ENCODE measurements at places on chromosomes 11 and 22.

- DNase-seq: no peak
Observed at GRCh38 chr22:39462443-39463221, 5.8 kb downstream of the MGAT3 start.

- DNase-seq: no peak
Observed at GRCh38 chr11:36098087-36098486, 154.2 kb downstream of the LDLRAD3 start.

GRCh38 chr22:43320943-43321900 lies 21.9 kb downstream of the SCUBE1 start:
- no peak for DNase-seq

DNA sequence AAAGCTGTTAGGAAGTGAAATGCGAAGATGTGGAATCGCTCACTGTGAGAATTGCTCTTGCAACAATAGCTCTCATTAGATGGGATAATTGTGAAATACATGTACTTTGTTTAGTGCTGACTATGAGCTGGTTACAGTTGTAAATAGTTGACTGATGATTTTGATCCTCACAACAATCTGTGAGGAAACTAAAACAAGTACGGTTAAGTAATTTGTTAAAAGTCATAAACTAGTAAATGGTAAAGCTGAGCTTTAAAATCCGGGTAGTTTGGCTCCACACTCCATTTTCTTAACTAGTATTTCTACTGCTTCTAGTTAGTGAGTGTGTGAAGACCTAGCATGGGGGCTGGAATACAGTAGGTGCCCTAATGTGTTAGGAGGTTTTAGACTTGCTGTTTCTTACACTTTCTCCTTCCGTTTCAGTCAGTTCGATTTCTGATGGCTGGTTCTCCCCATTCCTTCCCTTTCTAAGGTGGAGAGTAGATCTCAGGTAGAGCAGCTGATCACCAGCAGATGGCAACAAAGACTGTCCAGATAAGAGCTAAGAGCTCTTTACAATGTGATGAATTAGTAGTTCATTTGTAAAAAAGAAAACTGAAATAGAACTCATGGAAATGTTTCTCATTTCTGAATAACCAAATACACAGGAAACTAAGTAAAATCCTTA lies 16.3 kb upstream of the CYP2R1 start:
- DNase-seq: peak; percentile 70

GRCh38 chr11:12848413-12848812 lies 160.7 kb upstream of the RASSF10 start:
- no peak for DNase-seq

DNA sequence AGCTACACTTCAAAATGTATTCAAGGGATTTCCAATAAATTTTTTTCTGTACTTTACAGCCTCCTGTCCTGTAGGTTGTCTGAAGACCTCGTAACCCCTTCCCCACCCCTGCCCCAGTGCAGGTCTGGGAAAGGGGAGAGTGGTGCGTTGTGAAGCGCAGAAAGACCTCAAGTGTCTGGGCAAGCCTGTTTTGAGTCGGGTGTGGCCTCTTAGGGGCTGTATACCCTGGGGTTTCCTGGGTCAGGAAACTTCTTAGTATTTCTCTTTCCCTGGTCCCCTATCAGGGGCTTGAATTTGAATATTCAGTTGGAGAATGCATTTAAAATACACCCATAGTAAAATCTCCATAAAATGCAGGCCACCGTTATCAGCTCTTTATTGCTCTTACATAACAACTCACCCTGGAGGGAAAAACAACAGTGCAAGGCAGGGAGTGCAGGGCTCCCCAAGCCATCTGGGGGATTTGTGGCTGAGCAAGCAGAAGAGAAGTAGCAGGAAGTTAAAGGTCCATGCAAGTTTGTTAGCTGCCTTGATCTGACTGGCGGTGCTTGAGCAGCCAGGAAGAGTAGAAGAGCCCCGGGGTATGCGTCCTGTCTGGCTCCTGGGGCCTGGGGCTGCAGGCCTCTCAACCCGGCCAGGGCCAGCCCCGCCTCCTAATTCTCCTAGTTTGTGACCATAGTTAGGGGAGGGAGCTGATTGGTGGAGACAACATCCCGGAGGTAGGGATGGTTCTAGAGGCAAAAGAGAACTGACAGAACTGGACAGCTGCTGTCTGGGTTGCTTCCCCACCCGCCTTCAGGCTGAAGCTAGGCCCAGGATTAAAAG lies 25.7 kb downstream of the ARHGAP1 start:
- no peak for DNase-seq

- DNase-seq: no peak
Observed at GRCh38 chr11:69707176-69707575, 3.4 kb upstream of the FGF19 start.

DNA sequence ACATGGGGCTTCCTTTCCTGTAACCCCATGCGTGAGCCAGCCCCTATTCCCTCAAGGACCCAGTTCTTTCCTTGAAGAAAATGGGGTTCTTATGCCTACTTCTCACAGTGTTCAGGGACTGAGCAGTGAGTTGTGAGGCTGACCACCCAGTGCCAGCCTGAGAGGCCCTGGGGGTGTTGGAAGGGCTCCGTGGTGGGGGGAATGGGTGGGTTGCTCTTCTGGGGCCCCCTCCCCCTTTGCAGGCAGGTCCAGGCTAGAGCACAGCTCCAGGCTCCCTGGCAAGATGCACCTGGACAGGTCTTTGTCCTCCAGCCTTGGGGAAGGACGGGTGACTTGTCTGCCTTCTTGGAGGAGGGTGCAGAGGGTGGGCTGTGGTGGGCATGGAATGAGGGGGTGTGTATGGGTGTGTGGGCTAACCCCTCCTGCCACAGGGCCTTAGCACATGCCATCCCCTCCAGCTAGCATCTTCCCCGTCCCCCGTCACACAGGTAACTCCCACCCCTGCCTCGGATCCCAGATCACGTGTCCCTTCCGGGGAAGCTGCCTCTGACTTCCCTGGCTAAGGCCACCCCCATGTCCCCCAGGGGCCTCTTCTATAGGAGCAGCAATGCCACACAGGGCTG lies 64.6 kb downstream of the MYEOV start:
- no peak for DNase-seq

GRCh38 chr11:114623720-114624119 lies 28.1 kb upstream of the NXPE4 start:
- DNase-seq: no peak

GRCh38 chr11:48154151-48154550 lies 62.5 kb upstream of the OR4B1 start:
- no peak for DNase-seq

- DNase-seq: peak; percentile 36
Observed at GRCh38 chr11:36509201-36509639, 852 bp downstream of the TRAF6 start.

DNA sequence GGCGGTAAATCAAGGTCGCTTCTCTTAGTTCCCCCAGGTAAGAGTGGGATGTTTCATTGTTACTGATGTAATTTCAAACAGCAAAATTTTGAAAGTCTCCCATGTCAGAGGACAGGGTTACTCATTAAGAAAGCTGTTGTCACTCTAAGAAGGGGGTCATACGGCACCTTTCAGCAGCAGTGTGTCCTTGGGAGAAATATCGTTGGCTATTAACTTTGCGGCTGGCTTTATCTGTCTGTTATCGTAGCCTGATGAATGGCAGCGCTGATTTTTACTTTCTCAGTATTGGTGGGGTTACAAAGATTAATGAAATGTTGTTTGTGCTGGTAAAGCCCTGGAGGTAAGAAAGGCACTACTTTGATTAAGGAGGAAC lies 27.5 kb upstream of the FBXO3 start:
- no peak for DNase-seq

DNA sequence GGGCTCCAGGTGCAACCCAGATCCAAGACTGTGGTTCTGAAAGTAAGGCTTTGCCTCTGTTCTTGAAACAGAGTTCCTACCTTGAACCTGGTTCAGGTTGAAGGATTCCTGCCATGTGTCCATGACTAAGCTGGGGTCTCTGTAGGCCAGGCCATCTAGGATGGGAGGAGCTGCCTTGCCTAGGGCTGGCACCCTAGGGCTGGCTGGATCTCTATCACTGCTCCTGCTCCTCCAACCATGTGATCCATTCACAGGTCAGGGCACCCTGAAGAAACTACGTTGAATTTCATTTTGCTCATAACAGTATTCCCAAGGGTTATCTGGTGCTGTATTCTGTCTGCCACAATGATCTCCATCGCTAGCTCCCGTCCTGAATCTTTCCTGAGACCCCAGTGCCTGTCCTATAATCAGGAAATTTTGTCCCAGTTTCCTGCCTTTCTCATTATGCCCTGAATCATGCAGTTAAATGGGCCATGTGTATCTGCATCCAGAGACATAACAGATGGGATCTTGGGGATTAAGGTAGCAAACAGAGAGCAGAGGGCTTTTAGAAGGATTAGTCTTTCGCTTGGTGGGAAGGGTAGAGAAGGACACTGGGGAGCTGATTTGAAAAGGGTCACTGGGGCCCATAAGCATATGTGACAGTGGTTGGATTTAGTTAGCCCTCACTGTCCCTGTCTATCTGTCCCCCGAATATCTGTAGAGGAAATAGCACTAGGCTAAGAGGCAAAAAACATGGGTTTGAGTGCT lies 98.2 kb upstream of the MTMR2 start:
- no peak for DNase-seq

DNA sequence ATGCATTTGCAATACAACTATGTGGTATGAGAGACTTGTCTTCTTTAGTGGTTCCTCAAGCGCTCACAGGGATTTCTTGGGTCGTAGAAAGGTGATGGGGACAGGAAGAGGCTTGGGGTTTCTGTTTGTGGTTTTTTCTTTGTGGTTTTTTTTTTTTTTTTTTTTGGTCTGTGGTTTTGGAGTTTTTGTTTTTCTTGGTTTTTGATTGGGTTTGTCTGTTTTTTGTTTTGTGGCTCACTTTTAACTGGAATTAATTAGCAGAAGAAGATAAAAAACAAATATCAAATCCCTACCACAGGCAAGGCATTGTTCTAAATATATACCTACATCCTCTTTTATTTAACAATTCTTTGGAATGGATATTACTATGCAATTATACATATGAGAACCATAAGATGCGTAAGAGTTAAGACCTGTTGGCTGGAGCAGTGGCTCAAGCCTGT lies 5.5 kb downstream of the TTC28 start:
- no peak for DNase-seq

DNA sequence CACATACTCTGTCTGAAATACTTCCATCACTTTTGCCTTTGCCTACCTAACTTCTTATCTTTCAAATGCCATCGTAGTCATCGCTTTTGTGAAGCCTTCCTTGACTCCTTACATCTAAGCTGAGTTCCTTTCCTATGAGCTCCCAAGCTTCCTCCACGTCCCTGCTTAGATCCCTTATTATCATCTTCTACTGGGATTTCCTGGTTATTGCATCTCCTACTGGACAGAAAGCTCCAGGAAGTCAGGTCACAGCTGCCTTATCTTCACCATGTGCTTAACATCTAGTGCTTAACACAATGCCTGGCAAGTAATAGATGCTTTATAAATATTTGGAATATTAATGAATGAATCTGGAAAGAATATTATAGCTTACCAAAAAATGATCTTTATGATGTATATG lies 5.9 kb downstream of the YPEL4 start:
- no peak for DNase-seq

GRCh38 chr22:29753808-29754657 lies 12.8 kb downstream of the ZMAT5 start:
- no peak for DNase-seq

- DNase-seq: no peak
Observed at GRCh38 chr11:128832121-128832497, 35.0 kb downstream of the KCNJ1 start.

GRCh38 chr11:101786916-101787315 lies 127.9 kb upstream of the CEP126 start:
- DNase-seq: no peak

DNA sequence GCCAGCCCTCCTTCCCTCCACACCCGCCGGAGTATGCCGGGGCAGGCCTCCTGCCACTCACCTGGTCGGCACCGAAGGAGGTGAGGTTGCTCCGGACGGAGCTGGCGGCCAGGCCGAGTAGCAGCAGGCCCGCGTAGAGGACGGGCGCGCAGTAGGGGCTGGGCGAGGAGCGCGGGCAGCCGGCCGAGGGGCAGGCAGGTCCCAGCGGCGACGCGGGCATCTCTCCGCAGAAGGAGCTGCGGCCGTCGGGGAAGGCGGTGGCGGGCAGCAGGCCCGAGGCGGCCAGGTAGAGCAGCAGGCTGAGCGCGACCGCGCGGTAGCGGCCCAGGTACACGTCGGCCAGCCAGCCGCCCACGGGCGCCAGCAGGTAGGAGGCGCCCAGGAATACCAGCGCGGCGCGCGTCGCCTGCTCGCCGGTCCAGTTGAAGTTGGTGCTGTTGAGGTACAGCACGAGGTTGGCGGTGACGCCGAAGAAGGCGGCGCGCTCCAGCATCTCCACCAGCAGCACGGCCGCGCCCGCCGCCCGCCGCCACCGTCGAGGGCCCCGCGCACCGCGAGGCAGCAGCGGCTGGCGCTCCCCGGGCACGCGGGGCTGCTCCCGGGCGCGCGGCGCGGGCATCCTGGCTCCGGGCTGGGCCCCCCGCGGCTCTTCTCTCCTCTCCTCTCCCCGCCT lies 907 bp downstream of the SLC15A3 start:
- no peak for DNase-seq

- DNase-seq: no peak
Observed at GRCh38 chr22:28139516-28139915, 220.5 kb upstream of the PITPNB start.

- no peak for DNase-seq
Observed at GRCh38 chr22:37255558-37256006, 11.5 kb upstream of the RAC2 start.

- no peak for DNase-seq
Observed at GRCh38 chr11:62398011-62398994, 20.5 kb upstream of the SCGB1A1 start.

DNA sequence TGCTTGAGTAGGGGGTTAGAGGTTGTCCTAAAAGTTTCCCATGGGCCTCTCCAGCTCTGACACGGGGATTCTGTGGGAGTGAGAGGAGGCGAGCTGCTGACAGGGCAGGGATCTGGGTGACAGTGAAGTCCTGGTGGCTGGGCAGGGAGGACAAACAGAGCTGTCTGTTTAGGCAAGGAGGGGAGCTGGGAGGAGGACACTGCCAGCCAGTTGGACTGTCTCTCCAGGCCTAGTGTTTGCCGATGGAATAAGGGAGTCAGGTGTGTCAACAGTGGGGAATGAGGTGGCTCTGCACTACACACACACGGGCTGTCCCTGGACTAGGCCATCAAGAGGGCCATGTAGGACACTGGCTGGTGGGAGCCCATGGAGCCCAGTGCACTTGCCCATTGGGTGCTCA lies 20.6 kb upstream of the SYT7 start:
- DNase-seq: no peak

- DNase-seq: no peak
Observed at GRCh38 chr11:94127638-94128037, 1.0 kb upstream of the PANX1 start.

GRCh38 chr11:45430361-45430760 lies 144.2 kb upstream of the SYT13 start:
- DNase-seq: no peak

DNA sequence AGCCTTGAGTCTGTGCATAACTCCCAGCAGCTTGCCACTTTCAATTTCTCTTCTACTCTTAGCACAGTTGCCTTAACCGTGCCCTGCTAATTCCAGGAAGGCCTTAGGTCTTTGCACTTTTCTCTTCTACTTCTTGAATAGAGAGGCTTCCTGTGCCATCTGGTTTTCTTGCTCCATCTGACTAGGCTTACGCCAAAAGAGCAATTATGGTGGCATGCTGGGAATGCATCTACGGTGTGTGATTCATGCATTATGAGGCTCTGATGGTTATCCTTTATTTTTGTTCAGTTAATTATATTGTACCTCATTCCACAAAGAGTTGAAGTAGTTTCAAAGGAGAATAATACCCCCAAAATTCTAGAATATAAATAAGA lies 29.4 kb downstream of the SIK2 start:
- DNase-seq: no peak

Data from CD8-positive, alpha-beta T cell (primary cell).